ENCODE measurements at places on chromosomes 4 and X.
A peak's percentile ranks its signal among the peaks of the same experiment; 100 is the strongest.

GRCh38 chrX:23901060-23901459 is 6.7 kb downstream of the APOO start:
- no peak for DNase-seq

DNA sequence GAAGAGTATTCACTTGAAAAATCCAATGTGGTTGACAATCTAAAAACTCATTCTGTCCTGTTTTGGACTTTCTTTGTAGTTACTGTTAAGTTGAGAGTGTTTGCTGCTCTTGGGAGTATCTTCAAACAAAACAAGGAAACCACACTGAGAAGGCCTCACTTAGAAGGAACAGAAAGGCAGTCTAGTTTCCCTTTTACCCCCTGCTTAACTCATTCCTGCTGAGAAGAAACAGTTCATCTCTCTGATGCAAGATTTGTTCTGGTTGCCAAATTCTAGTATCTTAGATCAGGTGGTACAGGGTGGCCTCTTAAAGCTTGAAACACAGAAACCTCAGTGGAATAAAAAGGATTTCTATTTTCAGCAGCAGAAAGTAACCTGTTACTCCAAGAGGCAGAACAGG is 41.4 kb downstream of the GUCY2F start:
- DNase-seq, result no peak

- no peak for DNase-seq
Observed at GRCh38 chrX:78322863-78323262, 4.5 kb downstream of the CYSLTR1 start.

- DNase-seq, result no peak
Observed at GRCh38 chrX:14506866-14507265, 22.5 kb upstream of the GLRA2 start.

DNA sequence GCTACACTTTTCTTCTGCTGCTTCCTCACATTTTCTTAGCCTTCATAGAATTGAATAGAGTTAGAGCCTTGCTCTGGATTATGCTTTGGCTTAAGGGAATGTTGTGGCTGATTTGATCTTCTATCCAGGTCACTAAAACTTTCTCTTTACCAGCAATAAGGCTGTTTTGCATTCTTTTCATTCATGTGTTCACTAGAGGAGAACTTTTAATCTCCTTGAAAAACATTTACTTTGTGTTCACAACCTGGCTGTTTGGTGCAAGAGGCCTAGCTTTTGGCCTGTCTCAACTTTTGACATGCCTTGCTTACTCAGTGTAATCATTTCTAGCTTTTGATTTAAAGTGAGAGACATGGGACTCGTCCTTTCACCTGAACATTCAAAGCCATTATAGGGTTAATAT is 87.7 kb upstream of the RAB40AL start:
- no peak for DNase-seq

- no peak for DNase-seq
Observed at GRCh38 chrX:124333862-124334261, 1.4 kb downstream of the TEX13D start.

DNA sequence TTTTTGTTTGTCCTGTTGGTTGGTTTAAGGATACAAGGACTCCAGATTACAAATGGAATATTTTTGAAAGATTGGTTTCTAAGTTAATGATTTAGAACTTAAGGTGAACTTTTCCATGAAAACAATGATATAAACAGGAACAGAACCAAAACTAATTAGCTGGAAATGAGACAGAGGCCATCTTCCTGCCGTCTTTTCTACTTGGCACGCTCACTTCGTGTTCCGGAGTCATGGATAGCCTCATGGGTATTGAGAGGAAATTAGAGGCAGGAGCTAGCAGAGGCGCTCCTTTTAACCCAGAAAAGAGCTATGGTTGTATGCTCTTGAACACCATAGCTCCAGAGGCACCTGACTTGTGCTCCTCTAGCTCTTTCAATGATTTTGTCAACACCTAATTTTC is 2.4 kb downstream of the FAM241A start:
- no peak for DNase-seq

- no peak for DNase-seq
Observed at GRCh38 chr4:37561803-37562207, 124.4 kb downstream of the RELL1 start.

- no peak for DNase-seq
Observed at GRCh38 chr4:160386846-160387245, 1284.0 kb downstream of the RAPGEF2 start.

DNA sequence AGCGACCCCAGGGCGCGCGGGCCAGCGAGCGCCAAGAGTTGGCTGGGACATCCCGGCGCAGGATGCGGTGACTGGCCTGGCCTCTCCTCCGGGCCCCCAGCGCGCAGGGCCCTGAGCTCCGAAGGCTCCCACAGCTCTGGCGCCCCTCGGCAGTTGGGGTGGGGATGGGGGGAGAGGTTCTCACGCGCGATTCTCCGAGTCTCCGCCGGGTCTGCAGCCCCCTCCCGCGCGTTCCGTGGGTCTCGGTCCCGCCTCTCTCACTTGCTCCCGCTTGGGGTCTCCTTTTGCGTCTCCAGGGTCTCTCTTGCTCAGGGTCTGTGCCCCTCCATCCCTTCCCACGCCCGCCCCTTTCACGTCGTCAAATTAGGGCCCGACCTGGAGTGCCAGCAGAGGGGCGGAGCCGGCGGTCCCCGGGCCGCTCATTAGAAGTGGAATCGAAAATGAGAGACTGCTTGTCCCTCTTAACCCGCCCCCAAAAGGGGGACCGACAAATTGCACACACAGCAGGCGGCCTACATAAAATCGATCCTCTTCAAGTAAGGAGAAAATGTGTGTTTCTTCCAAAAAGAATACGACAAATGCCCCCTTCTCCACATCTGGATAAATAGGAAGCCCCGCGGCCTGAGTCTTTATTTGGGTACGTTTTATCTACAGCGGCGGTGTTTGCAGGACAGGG is 877 bp upstream of the NKX1-1 start:
- DNase-seq, result no peak

DNA sequence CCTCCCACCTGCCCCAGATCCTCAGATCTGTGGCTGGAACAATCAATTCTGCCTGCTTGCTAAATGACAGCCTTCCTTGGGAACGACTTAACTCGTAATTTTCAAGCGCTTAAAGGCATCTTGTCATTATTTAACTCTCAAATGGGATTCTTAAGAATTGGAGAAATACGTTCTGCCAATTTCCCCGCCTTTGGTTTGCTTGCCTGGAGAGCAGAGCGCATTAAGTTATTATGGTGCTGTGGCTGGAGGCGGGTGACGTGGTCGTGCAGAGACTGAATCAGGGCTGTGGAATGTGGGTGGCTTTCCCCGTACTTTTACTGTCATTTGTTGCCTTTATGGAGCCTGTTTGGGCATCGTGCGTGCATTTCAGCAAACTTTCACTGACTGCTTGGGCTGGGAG is 78.9 kb upstream of the PSAPL1 start:
- no peak for DNase-seq

- no peak for DNase-seq
Observed at GRCh38 chr4:80927420-80927819, 103.1 kb upstream of the BMP3 start.

GRCh38 chr4:40559585-40560465 is 69.8 kb downstream of the RBM47 start:
- DNase-seq, result no peak

DNA sequence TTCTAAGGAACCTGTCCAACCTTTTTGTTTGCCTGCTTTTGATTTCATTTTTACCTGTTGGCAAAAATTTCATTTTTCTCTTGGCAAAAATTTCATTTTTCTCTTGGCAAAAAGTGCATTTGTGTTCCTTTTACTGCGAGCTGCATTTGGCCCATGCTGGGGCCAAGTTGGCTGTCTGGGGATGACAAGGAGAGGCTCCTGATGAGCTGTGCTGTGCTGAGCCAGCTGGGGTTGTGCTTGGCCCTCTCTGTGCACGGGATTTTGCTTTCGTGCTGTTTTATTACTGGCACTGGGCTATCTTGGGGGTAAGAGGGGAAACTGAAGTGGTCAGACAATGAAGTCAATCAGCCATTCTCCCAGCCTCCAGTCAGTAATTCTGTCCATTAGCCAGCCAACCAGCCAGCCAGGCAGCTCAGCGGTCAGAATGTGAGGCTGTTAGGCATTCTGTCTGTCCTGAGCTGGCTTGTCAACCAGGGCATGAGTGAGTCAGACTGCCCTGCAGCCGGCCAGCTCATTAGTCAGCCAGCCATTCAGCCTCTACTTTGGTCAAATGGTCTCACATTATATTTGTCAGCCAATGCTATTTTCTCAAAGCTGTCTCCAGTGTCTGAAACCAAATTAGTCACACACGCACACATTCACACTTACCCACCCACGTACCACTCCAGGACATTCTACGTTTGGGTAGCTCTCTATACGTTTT is 56.9 kb upstream of the PRPS1 start:
- DNase-seq, result no peak

- DNase-seq, result no peak
Observed at GRCh38 chr4:128707864-128708263, 101.6 kb upstream of the JADE1 start.

DNA sequence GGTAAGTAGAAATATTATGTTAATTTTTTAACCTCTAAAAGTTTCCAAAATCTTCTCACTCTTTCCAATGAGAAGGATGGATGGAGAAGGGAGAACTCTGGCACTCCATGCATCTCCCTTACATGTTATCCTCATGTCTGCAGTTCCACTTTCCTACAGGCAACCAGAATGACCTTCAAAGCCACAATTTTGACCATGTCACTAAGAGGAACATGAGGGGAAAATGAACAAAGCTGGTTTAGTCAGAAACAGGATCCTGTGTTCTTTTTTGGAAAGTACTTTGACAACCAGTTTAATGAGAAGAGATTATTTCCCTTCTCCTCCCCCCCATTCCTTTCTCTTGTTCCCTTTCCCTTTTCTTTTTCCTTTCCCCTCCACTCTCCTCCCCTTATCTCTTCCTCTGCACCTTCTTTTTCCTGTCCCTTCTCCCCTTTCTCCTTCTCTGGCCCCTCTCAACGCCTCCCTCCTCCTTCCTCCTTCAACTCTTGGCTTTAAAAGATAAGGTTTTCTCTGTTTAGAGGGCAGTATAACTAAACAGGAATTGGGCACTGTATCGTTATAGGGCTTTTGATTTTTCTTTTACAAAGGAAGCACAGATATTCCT is 42.5 kb downstream of the DTHD1 start:
- DNase-seq, result no peak

GRCh38 chrX:139293991-139294390 is 236.5 kb upstream of the F9 start:
- no peak for DNase-seq

DNA sequence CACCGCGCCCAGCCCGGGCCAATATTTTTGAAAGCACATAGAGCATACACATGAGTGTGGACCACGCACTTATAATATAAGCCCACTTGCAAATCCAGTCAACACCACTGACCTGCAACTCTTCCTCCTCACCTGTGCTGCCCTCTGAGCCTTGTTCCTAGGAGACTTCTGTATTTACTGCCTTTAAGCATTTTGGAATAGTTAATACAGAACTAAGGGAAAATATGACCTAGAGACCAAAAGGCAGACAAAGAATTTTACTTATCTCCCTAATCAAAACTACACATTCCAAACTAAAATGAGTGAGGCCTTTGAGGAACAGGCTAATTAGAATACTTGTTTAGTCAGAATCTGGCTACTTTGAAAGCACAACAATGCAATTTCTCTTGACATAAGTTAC is 89.1 kb downstream of the RELL1 start:
- no peak for DNase-seq

DNA sequence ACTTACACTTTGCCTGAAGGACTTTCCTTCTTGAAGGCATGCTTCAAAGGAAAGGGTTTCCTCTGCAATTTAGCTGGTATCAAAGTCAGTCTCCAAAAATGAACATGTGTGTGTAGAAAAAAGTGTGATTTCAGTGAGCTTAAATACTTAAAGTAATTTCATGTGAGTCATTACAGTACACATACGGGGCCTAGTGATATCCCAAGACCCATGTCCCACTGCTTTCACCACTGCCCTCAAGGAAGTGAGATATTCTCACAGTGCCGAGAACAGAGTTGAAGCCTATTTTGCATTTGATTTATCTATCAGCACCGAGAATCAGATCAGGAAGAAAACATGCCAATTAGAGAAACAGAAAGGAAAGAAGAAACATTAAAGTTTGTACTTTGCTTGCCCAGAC is 61.0 kb downstream of the CHST7 start:
- no peak for DNase-seq

GRCh38 chr4:3412257-3413020 is 29.3 kb upstream of the HGFAC start:
- DNase-seq, result no peak

DNA sequence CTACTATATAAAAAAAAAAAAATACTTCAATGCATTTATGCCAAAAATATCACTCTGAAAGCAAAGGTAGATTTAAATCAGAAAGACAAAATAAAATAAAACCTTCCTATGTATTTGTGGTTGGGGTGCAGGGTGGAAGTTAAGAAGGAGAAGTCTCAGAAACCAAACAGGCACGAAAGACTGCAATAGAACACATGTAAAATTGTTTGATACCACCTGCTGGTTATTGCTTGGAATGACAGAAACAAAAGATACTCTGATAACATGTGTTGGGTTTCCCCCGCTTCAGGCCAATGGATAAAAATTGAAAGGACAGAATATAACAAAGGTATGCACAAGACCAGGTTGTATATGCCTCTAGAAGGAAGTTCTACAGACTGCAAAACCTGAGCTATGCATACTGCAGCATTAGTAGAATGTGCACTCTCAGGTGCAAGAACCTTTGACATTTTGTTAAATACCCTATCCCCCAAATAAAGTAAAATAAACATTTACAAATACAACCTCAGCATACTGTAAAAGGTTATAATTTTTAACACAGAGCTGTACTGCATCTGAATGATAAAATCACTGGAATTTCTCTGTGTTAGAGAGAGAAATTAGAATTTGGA is 118.8 kb downstream of the GABRA2 start:
- peak; percentile 48 for DNase-seq

- no peak for DNase-seq
Observed at GRCh38 chrX:115173181-115173580, 16.0 kb upstream of the RBMXL3 start.

- DNase-seq, result no peak
Observed at GRCh38 chrX:22660756-22661155, 339.0 kb upstream of the DDX53 start.

DNA sequence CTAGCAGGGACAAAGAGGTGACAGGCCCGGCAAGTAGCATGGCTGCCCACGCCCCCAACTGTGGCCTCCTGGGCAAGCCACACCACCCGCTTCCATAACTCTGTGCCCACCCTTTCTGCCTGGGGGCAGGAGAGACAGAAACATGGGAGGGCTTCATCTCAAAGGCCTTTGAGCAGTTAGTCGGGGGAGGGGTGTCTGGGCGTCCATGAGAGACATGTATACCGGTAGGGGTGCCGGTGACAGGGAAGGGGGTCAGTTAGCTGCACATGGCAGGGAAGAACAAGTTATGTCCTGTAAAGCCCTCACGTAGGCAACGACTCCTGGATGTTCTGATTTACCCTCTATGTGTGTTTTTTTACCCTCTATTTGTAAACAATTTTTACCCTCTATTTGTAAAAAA is 9.3 kb downstream of the PDZD4 start:
- no peak for DNase-seq

GRCh38 chr4:151417164-151417571 is 8.2 kb downstream of the FHIP1A start:
- no peak for DNase-seq
